Osteoblast (primary cell): ENCODE measurements at places on chromosomes 2 and 18. TPM values are rescaled to one million over a fixed set of nuclear protein-coding genes. Genes with fewer than 3 reads are reported as not detected.
A peak's percentile ranks its signal among the peaks of the same experiment; 100 is the strongest.

DNA sequence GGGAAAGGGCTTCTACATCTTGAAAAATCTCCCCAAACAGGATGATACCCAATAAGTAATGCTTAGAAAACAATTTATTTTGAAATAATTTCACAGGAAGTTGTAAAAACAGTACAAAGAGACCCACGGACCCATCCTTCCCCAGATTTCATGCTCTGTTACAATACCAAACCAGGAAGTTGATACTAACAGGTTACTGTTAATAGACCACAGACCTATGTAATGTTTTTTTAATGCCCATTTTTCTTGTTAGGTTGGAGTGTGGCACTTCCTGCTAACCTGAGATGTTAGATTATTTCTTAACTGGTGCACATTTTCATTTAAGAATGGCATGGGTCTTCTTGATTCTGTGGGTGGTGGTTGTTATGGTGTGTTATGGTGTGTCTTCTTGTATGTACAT lies 21.4 kb upstream of the MGAT5 start:
- no peak for DNase-seq

INPP5D gene
- under 0.01 TPM in 2 replicates for total RNA-seq

DNA sequence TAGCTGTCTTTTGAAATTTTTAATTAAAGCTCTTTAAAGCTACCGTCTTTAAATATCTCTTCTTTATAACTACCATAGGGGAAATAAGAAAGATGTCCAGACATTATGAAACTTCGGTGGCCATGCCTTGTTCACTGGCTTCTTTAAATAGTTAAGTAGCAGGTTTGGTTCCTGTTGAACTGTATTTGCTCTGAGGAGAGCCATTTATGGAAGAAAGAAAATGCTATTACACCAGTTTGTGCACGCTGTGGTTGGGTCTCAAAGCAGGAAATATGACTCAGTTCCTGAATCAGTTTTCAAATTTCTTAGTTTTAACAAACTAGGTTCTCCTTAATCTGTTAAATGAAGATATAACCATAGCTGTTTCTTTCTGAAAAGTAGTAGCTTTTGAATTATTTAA lies 12.2 kb downstream of the ARPC2 start:
- DNase-seq, result peak; percentile 85

- DNase-seq, result no peak
These were observed 55.9 kb downstream of the TTC21B start for GRCh38 chr2:165897726-165898125.

- no peak for DNase-seq
These were observed 108.2 kb downstream of the ZNF516 start for GRCh38 chr18:76386886-76387285.

DNA sequence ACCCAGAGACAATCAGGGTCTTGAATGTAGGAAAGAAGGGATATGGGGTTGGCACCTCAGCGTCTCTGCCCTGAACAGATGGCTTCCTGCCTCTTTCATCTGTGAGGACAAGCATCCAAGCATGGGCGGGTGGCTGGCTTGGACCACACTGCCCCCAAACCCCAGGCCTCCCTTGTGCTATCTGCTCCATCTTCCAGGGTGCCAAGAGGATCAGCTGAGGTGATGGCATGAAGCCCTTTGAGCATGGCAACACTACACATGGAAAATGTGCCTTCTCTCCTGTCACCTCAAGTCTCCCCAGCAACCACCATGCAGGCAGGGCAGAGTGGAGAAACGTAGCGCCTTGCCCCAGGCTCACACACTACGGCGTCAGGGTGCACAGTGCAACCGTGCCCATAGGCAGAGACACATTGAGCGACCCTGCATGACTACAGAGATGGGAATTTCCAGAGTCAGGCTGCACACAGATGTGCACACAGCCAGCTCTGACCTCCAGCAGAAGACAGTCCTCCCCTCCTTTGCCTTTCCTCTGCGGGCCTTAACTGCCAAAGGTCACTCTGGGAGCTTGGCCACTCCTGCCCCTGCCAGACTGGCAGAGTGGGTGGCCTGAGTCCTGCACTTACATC lies 1.5 kb downstream of the KCNIP3 start:
- no peak for DNase-seq

DNA sequence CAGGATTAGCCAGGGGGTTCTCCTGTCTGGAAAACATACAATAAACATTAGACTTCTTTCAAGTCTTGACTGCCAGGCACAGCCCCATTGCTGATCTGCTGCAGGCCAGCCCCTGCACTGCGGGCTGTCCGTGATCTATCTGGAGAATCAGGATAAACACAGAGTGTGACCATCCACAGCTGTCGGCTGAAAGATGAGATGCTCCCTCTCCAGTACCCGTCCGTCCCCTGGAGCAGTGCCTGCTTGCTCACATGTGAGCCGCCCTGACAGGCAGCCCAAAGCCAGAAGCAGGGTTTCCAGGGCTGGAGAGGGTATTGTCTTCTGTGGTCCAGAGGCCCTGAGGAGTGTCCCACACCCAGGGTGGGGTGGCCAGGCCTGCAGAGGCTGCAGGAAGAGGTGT lies 46.1 kb upstream of the FOSL2 start:
- DNase-seq, result peak; percentile 75

DNA sequence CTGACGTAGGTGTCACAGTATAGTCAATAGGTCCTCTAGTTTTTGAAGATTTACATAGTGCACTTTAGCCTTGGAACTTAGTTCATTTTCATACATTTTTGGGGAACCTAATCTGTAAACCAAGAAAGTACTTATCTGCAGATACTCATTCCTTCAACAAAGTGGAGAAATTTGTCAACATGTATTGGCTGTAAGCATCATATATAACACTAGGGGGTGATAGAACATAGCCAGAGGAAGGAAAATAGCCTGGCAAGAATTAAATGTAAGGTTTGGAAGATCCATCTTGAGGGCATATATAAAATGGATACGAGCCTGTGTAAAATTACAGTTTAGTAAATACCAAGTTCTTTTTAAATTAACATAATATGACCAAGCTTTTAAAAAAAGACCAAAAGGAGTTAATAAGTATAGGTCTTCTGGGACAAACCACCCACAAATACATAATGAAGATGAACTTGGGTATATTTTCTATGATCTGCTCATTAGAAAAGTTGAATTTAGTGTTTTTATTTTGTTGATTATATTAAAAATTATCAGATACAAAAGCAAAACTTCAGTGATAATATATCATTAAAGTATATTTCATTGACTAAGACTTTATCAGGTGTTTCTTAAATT lies 18.2 kb downstream of the RPL37A start:
- DNase-seq, result no peak

SLC5A7 gene
- not detected in 2 replicates for total RNA-seq

GRCh38 chr2:237618449-237618848 lies 8.9 kb upstream of the LRRFIP1 start:
- DNase-seq, result peak; percentile 88

- peak; percentile 92 for DNase-seq
These were observed 42.1 kb downstream of the BMP10 start for GRCh38 chr2:68828887-68829708.

DNA sequence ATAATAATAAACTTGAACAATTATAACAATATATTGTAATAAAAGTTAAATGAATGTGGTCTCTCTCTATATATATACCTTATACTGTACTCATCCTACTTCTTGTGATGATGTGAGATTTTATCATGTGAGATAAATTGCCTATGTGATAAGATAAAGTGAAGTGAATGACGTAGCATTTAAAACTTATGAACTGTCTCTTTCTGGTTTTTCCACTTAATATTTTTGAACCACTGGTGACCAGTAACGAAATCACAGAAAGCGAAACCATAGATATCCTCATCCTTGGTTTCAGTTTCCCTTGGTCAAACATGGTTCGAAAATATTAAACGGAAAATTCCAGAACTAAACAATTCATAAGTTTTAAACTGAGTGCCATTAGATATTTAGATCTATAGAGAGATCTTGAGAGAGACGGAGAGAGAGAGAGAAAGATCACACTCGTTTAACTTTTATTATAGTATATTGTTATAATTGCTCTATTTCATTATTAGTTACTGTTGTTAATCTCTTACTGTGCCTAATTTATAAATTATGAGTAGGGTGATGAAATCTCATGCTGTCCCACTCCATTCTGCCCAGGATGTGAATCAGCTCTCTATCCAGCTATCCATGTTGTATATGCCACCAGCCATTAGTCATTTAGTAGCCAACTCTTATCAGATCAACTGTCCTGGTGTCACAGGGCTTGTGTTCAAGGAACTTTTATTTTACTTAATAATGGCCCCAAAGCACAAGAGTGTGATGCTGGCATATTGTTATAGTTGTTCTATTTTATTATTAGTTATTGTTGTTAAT lies 156.8 kb downstream of the THADA start:
- no peak for DNase-seq

GRCh38 chr18:13715330-13715729 lies 11.0 kb downstream of the FAM210A start:
- no peak for DNase-seq

DNA sequence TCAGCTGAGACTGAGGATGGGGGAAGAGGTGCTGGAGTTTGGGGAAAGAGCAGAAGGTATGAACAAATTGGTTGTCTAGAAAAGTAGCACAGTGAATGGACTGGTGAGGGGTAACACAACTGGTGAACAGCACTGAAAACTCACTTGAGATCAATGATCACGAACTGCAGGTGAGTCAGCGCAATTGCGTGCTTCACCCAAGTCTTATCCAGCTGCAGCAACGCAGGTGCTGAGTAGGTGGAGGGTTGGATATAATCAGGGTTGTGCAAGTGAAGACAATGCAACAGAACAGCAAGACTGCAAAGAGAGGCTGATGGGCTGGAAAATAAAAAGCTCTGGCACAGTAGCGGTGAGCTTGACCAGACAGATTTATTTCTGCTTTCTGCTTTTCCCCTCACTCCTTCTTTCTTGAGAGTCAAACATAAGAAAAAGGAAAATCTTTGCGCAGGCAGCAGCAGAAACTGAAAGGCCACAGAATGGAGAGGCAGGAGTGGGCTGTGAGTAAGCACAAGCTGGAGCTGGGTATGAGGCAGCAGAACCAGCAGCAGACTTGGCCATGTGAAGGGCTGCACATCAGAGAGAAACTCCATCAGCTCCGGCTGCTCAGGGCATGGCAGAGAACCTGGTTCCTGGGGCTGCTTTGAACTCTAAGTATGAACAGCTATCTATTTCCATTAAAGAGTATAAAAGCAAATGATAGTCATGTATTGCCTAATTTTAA lies 99.4 kb upstream of the ARL5A start:
- DNase-seq, result no peak

DNA sequence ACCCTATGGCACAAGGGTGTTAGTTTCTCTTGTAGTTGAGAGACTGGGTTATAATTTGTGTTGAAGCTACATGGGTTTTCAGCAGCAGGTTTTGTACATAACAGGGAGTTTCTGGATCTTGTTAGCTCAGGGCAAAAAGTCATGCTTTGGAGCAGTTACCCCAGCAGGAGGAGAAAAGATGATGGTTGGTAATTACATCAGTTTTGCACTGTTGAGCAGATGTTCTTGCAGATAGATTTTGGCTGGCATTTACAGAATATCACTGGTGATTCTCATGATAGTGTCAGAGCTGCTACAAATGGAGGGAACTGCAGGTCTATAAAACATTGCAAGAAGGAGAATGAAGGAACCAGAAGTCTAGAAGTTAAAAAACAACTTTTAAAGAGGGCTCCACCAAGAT lies 215.2 kb upstream of the ATP5MC3 start:
- no peak for DNase-seq

SULT1C4 gene
- total RNA-seq, result not detected in 2 replicates

CXCR4 gene
- under 0.01 TPM in 2 replicates for total RNA-seq

DNA sequence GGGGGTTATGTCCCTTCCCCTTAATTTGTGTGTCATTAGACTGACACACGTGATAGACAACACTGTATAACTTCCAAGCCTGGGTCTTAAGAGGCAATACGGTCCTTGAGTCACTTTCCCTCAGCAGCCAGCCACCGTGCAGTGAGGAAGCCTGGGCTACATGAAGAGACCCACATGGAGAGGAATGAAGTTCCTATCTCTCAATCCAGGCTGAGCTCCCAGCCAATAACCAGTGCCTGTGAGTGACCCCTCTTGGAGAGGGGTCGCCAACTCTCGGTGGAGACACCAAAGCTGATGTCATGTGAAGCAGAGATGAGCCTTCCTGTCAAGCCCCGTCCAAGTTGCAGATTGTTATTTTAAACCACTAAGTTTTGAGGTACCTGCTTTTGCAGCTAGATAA lies 5.7 kb upstream of the WDSUB1 start:
- DNase-seq, result no peak
